ENCODE measurements at places on chromosomes 11 and 22.

DNA sequence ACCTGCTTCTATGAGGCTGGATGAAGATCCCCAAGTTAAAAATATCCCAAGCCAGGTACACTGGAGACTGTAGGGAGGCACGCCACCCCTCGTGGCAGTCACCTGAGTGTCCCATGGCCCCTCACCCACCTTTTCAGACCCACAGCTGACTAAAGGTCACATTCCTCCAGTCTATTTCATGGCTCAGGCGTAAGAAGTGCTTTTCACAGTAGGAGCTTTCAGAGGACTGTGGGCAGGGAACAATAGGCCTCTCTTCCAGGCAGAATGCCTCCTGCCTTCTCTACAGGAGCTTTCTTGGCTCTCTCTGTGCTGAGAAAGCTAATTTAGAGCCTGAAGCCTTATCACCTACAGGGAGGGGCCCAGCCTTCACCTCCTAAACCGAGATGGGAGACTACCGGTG, 73.8 kb downstream of the C11orf58 start:
- no peak for DNase-seq

DNA sequence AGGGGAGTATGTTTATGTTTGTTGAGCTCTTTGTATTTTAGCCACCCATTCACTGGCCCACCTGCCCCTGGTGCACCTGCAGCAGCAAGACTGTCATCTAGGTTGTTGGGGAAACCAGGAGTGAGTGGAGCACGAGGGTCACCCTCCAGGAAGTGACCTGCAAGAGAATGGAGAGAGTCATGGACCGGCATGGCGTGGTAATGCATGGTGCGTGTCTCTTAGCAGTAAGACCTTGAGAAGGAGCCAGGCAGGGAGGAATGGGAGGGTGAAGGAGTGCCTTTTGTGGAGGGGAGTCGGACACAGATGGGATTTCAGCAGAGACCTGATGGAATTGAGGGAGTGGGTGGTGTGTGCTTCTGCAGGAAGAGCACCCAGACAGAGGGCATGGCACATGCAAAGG, 37.9 kb downstream of the KCNQ1 start:
- no peak for DNase-seq

- no peak for DNase-seq
Measured at GRCh38 chr11:33618351-33618710, 82.3 kb downstream of the C11orf91 start.

- no peak for DNase-seq
Measured at GRCh38 chr22:35684270-35684700, 33.4 kb upstream of the APOL5 start.

DNA sequence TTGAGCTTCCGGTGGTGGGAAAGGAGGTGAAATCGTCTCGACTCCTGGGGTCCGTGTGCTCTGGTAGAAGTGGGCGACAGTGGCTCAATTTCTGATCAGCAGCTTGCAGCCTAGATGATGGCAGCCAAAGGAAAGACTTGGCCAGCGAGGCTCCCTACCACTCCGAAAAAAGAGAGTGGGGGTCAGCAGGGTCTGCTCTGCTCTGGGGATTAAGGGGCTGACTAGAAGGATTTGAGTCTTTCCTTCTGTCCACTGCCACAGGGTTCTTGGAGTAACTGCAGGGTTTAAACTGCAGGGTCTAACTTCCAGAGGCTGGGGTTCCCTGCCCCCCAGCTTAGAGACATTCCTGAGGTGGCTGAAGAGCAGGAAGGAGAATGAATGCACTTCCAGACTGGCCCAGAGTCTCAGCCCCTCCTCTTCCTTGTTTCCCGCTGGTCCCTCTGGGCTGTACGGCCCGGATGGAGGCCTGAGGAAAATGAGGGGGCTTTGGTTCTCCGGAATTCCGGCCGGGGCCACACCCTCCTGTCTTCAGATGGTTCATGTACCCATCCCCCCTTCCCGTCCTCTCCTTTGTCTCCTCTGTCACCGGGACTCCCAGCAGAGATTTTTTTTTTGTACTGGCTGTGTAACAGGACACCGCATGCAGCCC, 907 bp downstream of the SERPINH1 start:
- DNase-seq = peak; percentile 66

DNA sequence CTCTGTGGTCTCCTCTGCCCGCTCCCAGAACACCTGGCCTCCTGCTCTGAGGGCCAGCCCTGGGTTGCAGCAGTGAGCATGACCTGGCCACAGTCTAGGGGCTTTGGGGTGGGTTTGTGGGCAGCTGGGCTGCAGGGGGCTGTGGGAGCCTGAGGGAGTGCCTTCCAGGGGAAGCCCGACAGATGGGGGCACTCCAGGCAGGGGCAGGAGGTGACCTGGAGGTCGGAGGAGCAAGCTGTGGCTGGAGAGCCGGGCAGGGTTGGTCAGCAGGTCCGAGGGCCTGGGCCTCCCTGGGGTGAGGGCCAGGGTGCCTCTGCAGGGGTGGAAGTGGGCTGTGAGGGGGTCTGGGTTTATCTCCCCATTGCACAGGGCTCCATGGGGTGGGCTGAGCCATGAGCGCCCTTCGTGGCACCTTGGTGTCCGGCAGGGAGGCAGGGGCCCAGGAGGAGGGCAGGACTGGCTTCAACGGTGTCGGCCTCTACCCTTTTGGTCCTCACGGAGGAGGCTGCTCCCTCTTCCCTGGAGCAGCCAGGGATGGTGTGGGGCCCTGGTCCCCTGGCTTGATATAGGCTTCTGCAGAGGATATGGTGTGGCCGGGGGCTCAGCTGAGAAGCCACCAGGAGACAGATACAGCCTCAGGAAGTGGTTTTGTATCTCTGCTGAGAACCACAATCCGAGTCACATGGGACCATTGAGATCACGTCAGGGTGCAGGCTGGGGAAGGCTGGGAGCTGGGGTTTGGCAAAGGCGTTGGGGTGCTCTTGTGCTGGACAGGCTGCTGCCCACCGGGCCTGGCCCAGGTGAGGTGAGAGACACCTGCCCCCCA, 22.3 kb downstream of the KCNQ1 start:
- DNase-seq = no peak

DNA sequence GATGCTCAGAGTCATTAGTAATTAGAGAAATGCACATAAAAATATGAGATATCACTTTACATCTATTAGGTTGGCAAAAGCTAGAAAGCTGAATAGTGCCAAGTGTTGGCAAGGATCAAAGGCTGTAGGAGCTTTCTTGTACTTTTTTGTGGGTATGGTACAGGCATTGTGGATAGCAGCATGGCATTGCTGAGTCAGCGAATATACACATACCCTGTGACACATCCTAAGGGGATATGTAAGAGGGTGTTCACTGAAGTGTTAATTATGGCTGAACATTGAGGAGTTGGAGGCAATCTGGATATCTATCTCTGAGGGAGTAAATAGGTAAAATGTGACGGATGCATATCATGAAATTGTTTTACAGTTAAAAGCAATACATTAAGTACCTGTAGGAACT, 27.0 kb upstream of the IL18BP start:
- no peak for DNase-seq

DNA sequence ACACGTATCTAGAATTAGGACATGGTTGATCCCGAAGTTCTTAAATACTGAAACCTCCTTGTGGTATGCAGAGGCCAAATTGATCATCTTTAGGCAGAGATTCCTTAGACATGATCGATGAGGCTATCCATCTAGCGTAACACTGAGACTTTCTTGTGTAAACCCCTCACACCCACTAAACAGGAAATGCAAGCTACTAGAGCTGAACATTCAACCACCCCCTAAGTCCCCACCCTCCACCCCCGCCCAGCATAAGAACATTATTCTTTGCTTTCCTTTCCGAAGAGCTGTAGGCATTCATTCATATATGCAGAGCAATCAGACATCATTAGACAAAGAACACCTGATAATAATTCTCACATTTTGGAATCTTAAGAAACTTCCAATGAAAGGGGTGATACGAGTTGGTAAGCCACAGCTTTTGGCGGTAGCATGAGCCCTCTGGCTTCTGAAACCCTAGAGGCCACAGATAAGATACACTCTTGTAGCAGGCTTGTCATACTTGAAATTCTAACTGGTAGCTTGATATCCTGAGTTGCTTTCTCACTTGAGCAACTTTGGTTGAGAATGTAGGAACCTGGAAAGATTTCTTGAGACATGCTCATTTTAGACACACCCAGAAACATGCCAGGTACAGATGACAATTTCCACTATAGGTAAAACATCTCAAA, 42.2 kb downstream of the FLI1 start:
- DNase-seq = no peak

DNA sequence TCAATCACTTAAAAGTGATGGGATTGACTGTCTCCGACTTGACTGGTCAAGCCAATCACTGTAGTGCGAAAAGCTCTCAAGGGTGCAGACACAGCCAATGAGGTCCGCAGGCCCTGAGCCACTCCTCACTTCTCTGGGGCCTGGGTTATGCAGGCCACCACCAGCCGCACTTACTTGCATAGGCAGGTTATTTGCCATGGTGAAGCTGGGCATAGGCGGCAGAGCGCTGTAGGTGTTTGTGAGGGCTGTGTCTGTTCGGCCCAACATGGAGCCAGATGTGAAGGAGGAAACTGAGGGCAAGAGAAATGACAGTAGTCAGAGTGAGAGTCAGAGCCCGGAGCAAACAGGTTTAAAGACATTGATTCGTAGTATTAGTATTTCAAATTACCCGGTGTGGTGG, 17.9 kb downstream of the PAX6 start:
- DNase-seq = no peak

GRCh38 chr11:45100339-45100738, 46.1 kb upstream of the PRDM11 start:
- DNase-seq = no peak

GRCh38 chr22:46590334-46590733, 29.9 kb upstream of the GRAMD4 start:
- DNase-seq = peak; percentile 57

DNA sequence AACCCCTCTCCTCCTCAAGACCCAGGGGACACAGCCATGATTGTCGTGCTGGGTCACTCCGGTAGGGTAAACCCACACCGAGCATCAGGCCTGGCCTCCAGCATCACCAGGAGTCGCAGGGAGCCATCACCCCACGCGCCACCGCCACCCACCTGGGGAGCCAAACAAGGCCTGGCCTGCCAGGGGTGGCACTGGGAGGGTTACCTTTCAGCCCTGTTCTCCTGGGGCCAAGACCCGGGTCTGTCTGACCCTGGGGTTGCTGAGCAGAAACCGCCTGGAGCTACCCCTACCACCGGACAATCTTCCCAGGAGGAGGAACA, 39.3 kb upstream of the NNMT start:
- peak; percentile 80 for DNase-seq

DNA sequence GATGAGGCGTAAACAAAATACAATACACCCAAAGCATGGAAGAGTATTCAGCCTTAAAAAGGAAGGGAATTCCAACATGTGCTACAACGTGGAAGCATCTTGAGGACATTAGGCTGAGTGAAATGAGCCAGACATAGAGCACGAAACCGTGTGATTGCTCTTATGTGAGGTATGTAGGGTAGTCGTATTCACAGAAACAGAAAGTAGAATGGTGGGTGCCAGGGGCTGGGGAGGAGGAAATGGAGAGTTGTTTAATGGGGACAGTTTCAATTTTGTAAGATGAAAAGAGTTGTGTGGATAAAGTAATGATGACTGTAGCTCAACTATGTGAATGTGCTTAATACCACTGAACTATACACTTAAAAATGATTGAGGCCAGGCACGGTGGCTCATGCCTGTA, 10.2 kb upstream of the KMT5B start:
- DNase-seq = no peak

GRCh38 chr11:47889714-47890441, 41.7 kb upstream of the NUP160 start:
- DNase-seq = no peak

DNA sequence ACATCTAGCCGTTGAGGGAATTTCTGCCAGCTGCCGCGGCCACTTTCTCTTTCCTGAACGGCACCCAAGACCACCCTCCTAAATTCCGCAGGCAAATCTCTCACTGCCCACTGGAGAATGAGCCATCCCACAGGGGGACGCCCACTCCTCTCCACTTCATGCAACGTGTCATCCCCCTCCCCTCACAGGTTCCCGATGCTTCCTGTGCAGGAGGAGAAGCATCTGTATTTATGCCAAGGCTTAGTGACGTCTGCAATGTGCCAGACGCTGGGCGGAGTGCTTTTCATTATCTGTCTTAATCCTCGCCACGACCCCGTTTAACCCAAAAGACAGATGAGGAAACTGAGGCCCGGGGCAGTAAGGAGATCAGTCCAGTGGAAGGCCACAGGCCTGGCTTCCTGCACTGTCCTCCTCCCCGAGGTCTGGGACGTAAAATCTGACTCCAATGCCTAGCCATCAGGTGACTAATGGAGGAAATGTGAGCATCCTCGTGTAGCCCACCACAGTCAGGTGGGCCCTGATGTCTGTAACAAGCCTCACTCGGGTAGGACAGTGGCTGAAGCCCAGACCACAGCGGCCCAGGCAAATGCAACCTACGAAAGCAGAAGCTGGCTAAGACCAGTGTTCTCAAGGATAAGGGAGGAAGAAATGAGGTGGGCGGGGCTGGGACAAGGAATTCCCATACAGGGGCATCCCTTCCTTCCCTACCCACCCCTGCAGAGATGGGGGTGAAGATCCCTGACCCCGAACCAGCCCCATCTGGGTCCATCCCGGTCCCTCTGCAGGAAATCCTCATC, 23.1 kb downstream of the MN1 start:
- DNase-seq = peak; percentile 14

DNA sequence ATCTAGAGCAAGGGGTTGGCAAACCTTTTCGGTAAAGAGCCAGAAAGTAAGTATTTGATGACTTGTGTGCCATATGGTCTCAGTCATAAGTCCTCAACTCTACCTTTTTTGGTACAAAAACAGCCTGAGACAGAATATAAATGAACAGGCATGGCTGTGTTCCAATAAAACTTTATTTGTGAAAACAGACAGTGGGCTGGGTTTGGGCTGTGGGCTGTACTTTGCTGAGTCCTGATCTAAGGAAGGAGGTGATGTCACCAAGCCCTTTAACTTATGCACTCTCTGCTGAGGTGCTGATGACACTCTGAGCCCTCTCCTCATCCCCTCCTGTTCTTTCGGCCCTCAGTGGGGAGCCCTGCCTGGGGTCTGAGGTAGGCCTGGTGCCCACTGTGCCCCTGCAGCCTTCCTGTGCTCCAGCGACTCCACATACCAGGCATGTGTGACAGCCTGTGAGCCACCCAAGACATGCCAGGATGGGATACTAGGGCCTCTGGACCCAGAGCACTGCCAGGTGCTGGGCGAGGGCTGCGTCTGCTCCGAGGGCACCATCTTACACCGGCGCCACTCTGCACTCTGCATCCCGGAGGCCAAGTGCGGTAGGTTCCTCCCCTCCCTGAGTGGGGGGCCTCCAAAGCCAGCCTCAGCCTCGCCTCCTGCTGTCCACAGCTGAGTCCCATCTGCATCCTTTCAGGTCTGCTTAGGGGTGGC, 85.9 kb upstream of the MYOD1 start:
- no peak for DNase-seq

GRCh38 chr11:122682464-122682863, 26.9 kb downstream of the UBASH3B start:
- no peak for DNase-seq

DNA sequence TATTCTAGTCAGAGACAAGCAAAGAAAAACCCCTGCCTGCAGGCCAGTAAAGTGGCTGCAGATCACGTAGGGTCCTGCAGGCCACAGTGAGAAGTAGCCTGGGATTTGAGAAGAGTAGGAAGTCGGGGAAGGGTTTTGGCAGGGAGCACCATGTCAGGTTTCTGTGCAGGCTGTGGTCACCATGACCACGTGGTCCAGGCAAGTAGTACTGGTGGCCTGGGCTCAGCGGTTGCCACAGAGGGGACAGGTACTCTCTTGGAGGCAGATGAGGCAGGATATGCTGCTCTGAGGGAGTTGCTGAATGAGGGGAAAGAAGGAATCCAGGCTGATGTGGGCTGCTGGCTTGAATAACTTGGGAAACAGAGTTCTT, 46.5 kb downstream of the PISD start:
- no peak for DNase-seq

Data from psoas muscle (tissue), 8 donors.